Stimulated activated CD8-positive, alpha-beta memory T cell treated with anti-CD3 and anti-CD28 coated beads, Interleukin-7, amount 100 ng/mL, for 1 hour (primary cell): ENCODE measurements at places on chromosomes 12 and 14.

DNA sequence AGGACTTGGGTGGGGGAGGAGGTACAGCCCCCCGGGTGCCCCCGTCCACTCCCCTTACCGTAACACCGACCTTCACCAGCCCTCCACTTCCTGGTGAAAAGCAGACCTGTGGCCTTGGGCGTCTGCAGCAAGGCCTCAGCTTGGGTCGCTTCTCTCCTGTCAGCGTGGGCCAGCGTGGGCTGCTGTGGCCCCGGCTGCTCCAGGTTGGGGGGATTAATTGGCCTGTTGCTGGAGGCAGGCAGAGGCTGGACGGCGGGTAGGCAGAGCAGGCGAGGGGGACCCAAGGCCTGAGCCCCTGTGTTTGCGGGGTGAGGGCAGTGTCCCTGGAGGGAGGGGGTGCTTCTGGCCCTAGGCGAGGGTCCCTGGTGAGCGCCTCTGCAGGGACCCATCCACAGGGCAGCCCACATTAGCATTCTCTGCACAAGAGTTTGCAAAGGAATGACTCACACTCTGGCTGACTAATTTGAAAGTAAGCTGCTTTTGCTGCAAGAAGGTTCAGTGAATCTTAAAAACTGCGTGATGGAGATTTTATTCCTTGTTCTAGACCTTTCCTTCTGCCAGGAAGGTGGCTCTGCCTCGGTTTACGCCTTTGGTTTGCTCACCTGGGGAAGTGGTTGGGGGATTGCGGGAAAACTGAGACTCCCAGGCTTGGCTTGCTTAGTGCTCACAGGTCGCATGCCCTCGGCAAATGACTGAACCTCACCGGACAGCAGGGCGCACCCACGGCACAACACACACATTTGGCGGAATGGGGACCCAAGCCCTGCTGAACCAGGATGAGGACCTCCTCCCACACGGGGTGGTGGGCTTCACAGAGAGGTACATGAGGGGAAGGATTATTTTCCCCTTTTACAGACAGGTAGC is 37.9 kb upstream of the DLK1 start:
- no peak for DNase-seq

GRCh38 chr12:112939761-112940381 is 1.6 kb downstream of the OAS3 start:
- no peak for DNase-seq

- DNase-seq, result no peak
Observed at GRCh38 chr14:49692193-49692757, 645 bp upstream of the KLHDC1 start.

DNA sequence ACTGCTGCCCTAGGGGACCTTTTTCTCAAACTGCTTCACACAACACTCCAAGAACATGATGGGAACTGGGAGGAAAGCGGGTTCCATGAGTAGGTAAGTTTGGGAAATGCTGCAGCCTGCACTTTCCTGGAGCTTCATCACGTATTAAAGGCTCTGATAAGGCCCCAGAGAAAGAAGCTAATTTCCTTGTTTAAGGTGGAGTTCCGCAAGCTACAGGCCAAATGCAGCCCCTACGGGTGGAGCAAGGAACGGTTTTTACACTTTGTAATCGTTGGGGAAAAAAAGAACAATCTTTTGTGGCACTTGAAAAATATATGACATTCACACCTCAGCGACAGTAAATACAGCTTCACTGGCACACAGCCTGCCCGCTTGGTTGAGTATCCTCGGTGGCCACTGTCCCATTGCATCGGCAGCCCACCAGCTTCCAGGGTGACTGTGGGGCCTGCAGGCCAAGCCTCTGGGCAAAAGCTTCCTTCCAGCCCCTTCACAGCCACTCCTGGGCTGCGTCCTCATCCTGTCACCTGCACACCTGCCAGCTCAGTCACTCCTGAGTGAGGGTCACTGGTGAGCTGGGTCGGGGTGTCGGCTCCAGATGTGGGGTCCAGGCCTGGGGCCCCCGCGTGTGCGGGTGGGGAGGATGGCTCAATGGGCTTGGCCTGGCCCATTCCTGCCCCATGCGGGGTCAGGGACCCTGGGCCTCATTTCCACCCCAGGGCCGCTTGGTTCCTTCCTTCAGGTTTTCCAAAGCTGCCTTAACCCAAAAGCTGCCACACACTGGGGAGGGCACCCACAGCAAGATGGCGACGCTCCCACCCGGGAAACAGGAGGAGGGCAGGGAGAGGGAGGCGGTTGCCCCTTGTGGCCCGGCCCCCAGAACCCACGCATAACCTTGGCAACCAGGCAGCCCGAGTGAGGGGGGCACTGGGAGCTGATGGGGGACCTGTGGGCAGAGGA is 2.4 kb downstream of the AMN start:
- no peak for DNase-seq

DNA sequence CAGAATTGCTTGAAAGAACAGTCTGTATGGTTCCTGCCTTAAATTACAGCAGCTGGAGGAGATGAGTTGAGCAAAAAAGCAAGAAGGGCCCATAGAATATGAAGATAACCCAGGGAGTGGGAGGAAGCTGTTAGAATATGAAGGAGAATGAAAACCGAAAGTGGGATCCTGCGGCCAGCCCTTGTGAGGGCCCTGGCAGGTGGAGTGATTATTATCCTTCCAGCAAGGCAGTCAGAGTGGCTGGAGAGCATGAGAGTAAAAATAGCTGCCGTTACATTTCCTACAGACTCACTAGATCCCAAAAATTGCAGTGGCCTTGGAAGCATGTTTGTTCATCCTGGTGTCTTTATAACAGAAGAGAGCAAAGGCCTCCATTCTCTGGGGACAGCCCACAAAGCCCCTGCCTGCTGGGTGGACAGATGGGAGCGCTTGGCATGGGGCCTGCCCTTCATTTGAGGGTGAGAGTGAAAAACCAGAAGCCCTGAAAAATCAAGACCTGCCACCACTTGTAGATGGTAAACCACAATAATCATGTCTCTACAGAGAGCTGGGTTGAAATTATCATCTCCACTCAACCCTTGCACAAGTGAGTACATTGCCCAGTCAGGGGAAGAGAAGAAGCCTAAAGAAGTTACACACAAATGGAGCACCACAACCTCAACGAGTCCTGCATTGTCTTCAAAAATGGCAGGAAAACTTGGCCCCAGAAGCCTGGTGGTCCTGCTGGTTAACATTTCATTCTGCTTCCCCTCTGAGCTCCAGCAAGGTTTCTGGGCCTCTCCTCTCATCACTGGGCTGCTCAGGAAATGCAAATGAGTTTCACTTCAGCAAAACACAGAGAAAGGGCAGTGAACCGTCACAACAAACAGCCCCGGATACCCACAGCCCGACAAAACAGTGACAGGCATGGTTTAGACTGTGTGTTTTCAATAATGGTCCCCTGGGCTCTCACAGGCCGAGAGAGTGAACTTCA is 20.5 kb downstream of the ZDHHC22 start:
- no peak for DNase-seq

GRCh38 chr14:105430565-105430964 is 10.9 kb downstream of the MTA1 start:
- DNase-seq, result no peak

DNA sequence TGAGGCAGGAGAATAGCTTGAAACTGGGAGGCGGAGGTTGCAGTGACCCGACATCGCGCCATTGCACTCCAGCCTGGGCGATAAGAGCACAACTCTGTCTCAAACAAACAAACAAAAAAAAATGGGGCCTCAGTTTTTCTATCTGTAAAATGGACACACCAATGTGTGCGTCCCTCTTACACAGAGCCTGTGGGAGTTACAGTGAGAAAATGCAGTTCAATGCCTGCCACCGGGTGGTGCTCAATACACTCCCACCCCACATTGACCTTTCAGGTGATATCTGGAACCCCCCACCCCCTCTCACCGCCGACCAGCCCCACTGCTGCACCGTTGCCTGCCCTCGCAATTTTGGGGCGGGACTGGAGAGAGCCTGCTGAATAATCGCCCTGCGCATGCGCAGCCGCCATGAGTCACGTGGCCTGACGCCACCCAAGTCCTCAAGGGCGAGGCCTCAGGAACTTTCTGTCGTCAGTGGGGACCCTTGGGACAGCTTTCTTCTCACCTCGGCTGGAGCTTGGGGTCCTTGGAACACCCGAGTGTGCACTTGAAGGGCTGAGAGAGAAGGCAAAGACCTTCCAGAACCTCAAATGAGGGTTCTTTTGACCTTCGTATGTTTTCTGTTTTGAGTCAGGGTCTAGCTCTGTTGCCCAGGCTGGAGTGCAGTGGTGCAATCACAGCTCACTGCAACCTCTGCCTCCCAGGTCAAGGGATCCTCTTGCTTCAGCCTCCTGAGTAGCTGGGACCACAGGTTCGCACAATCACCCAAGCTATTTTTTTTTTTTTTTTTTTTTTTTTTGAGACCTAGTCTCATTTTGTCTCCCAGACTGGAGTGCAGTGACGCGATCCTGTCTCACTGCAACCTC is 14.6 kb upstream of the CABP1 start:
- no peak for DNase-seq

DNA sequence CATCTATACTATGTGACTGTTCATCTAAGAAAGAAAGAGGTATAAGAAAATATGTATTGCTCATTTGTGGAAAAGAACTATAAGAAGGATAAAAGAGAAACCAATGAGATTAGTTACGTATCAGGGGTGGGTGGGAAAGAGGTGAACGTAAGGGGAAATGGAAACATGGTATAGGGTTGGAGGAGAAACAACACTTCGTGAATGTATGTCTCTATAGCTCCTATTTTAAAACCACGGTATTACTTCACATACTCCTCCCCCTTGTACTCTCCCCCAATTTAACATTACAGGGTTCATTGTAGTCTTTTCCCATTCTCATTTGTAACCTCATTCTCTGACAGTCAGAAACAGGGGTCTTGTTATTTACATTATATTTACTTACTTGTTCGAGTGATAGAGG is 120.4 kb downstream of the FOXG1 start:
- DNase-seq, result no peak

GRCh38 chr12:28253161-28253641 is 62.9 kb downstream of the CCDC91 start:
- no peak for DNase-seq

DNA sequence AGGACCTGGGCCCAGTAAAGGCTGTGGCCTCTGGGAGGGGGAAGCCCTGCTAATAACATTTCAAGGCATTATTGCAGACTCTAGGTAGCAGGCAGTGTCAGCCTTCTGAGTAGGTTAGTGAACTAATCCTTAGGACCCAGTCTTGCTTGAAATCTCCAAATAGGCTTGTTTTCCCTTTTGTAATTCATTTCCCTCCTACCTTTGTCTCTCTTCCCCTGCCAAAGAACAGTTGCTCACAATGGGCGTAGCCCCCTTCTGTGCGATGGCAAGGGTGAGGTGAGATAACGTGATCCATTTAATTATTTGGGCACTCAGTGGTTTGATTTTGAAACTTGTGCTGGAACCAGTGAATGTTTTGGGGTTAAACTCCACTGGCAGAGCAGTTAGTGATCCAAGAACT is 10.9 kb downstream of the PELI2 start:
- DNase-seq, result no peak

DNA sequence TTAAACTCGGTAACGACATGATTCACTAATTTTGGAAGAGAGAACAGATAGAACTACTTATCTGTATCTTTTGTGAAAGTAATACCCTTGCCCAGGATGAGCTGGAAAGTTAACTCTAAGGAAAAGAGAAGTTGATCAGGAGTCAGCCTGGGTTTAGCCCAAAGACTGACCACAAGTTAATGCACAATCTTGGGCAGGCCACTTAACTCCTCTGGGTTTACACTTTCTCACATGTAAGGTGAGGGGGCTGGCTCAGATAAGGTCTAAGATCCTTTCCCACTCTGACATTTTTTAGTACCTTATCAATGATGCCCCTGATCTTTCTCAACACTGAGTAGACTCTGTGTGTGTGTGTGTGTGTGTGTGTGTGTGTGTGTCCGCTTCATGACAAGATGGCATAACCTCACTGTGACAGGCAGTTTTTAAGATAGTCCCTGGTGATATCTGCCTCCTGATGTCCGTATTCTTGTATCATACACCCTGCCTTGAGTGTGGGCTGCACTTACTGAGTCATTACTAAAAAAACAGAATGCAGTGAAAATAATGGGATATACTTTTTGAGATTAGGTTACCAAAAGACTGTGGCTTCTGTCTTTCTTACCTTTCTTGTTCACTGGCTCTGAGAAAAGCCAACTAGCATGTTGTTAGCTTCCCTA is 56.2 kb upstream of the CCDC198 start:
- DNase-seq, result no peak

DNA sequence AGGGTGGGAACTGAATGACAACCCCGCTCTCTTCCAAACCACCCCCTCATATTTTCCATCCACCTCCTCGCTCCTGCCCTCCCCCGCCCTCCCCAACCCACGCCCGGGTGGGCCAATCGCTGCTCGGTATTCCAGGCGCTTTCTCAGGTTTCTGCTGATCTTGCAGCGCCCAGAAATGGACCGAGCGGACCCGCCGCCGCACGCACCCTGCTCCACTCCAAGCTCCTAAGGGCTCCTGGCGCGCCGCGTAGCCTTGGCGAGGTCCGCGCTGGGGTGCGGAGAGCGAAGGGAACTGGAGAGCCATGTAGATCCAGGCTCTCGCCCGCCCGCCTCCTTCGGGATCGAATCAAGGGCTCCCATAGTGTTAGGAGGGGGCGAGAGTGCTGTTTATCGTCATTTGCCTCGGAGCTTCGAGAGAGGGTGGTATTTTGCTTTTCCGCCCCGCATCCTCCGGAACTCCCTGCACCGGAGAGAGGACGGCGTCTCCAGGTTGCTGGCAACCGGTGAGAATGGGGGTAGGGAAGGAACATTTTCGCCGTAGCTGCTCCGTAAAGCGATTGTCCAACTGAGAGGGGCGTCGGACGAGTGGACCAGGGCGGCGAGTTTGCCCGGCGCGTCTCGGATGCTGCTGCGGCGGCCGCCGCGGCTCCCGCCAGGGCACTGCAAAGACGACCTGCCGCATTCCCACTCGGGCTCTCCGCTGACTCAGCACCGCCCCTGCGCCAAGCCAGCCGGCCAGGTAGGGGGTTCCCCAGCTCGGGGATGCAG is at the start of gene KCNA1:
KCNA1 (plus strand) TSS at position 172 of the 768 bp plus-strand sequence. CDS start 1,474 bp downstream, outside the sequence.
- no peak for DNase-seq

DNA sequence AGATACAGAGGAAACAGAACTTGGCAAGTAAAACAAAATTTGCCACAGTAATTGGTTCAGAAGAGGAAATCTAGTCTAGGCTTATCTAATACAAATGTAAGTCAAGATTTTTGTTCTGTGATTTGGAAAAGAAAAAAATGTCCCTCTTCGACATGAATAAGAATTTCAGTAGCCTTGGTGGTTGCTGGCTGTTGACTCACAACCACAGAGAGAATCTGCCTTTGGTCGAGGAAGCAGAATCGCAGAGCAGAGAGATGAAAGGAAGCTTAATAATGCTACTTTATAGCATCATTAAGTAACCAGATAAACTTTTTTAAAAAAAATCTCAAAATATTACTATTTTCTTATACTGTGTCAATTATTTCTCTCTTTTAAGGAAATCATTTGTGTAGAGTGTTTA is 1096.6 kb downstream of the FLRT2 start:
- no peak for DNase-seq

DNA sequence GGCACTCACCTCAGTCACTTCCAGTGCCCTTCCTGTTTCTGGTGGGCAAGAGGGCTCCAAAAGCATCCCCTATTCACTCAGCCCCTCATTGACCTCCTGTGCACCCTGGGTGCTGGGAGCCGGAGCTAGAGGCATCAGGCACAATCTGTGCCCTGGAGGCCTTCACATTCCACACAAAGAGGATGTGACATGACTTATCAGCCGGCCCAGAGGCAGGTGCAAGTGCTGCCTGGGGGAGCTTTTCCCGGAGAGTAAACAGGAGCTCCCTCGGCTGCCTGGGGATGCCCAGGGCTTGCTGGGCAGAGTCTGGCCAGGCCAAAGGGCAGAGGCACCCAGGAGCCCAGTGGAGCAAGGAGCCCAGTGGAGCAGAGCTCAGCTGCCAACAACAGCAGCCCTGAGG is 64.5 kb downstream of the BCL11B start:
- DNase-seq, result no peak
